ENCODE measurements at places on chromosomes 2 and 18.

DNA sequence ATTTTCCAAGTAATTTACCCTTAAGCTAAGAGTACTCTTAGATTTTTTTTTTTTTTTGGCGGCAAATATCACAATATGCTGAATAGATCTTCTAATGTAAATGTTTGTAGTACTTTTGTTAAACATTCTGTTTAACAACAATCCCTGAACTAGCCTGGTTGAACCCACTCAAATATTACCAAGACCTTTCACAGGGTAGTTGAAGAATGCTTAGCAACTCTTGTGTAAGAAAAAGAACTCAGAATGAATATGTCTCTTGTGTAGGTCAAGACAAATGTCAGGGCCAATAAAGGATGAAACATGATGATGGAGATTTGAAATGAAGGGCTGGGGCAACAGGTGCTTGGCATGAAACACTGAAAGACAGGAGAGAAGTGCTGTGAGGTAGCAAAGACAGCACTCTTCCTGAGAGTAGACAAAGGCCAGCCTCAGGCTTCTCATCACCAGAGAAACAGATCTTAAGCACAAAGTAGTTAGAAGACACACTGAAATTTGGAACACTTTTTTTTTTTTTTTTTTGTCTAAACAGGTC is 597.3 kb downstream of the ERBB4 start:
- DNase-seq = no peak

- DNase-seq = no peak
Observed at GRCh38 chr2:240329778-240330177, 105.7 kb upstream of the GPC1 start.

- no peak for DNase-seq
Observed at GRCh38 chr18:74281980-74282754, 9.6 kb downstream of the CYB5A start.

- DNase-seq = no peak
Observed at GRCh38 chr2:214395040-214395439, 15.8 kb upstream of the VWC2L start.

- no peak for DNase-seq
Observed at GRCh38 chr2:86499326-86499725, 58.2 kb downstream of the KDM3A start.

- no peak for DNase-seq
Observed at GRCh38 chr2:29921560-29921915, at the start of gene ALK. TSS of gene ALK (minus strand) at chr2:29921586. CDS start at chr2:29920659, 927 bp downstream.

- DNase-seq = no peak
Observed at GRCh38 chr18:35938158-35938557, 34.3 kb upstream of the RMP24 start.

DNA sequence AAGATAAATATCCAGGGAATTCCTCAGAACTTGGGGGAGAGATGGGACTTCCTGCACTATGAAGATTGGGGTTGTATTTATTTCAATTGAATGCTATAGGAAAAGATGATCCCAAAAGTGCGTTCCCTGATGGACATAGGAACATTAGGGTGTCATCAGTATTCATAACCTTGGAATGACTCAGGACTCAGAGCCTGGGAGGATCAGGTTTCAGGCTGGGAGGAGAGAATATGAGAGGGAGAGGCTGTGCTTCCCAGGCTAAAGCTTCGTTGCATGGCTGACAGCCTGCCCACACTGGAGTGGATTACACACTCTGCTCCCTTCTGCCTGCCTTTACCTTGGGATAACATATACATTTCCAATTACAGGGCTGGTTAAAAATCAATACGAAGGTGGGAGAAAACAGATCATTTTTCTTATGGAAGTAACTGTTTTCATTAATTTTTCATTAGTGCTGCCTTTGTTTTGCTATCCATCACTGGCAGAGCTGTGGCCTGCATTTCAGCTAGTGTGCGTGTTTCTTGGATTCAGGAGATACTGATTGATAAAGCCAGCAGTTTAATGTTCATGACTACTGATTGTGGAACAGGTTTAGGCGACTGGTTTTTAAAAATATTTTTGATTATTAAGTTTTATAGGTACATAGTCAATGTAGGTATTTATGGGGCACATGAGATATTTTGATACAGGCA is 118.7 kb downstream of the KCTD1 start:
- no peak for DNase-seq

DNA sequence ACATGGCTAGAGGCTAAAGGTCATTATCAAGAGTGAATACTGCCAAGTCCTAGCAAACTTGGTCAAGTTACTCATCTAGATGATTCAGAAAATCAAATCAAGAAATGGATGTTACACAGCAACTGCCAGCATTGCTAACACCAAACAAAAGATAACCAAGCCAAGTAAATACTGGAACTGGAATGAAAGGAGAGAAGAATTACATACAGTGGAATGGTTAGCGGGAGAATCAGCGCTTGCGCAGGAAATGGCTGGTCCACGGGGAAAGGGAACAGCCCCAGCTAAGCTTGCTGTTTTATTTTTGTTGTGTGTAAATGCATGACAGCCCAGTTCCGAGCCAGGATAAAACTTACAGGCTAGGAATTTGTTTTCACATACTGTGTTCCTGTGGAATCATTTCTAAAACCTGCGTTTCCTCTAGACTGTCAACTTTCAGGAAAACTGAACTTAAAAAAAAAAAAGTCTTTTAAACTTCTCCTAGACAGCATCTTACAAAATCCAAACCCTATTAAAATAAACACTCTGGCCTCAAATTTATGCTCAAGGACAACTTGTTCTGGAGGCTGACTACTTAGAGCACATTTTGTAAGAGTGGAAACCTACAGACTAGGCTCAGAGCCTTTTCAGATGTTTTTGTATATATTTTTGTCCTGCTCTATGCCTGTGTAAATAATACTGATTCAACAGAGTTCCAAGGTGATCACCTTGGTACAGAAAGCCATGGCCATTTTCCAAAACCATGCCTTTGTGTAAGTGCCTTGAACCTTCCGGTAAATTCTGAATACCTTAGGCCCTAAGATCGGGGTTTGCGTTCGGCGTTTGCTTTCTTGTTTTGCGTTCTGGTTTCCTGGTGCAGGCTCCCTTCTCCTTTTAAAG is 30.7 kb upstream of the TXNDC2 start:
- DNase-seq = no peak

DNA sequence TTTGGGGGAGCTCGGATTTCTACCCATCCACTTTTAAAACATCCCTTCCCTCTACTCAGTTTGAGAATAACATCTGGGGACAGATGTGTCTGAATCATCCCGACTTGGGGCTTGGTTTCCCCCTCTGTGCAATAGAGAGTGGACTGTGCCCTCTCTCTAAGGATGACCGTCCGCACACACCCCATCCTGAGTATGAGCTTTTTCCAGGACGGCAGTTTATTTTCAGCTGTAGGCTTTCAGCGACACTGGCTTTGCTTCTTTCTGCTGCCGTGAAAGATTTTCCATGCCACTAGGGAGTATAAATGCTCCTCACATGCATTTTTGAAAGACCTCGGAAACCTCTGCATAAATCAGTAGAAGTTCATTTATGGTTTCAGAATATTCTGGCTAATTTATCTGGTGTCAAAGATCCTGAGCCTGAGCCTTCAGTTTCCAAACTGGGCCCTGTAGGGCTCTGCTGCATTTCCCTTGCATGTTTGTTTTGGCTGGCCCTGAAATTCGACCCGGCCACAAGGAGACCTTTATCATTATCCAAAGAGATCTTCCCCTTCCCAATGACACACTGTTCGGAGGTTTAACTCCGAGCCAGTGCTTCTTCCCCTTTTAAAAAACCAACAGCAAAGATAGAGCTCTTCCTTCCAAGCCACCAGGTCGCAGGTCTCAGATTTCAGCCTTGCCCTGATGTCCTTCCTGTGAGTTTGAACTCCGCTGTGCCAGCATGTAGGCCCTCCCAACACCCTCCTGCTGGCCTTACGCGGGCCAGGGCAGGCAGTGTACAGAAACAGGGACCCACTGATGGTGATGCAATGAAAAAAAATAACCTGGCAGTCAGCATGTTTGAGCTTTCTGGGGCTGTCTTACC is 53.3 kb downstream of the FECH start:
- DNase-seq = no peak

- DNase-seq = no peak
Observed at GRCh38 chr2:145654746-145655145, 1134.8 kb upstream of the ZEB2 start.

- DNase-seq = peak; percentile 49
Observed at GRCh38 chr2:46461011-46461674, 18.2 kb upstream of the TMEM247 start.

- no peak for DNase-seq
Observed at GRCh38 chr2:217979151-217979811, 23.5 kb downstream of the TNS1 start.

- no peak for DNase-seq
Observed at GRCh38 chr2:47595687-47596086, 187.3 kb upstream of the MSH6 start.

DNA sequence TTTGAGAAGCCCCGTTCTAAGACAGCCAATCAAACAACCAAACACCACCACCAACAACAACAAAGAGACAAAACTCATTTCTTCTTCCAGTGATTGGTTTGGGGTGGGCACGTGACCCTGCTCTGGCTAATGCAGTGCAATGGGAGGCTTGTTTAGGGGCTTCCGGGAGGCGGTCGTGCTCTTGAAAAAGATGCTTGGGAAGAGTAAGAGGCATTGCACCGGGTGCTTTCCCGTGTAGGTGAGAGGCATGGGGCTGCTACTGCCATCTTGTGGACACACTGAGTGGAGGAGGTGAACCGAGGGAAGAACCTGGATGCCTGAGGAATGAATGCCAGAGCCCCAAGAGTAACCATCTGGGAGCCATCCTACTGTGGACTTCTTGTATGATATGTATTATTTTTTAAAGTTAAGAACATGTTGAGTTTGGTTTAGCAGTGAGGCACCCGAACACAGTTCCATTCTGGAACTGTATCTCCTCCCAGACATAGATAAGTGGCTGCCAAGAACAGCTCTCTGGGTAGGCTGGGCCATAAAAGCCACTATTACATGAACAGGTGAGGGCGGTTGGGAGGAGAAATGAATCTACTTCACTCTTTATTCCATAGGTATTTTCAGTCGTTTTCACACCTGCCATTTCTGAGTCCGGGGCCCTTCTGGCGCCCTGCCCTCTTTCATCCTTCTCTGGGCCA is 19.1 kb upstream of the ARHGAP25 start:
- no peak for DNase-seq

GRCh38 chr2:238251986-238252385 is 12.1 kb upstream of the HES6 start:
- DNase-seq = no peak

DNA sequence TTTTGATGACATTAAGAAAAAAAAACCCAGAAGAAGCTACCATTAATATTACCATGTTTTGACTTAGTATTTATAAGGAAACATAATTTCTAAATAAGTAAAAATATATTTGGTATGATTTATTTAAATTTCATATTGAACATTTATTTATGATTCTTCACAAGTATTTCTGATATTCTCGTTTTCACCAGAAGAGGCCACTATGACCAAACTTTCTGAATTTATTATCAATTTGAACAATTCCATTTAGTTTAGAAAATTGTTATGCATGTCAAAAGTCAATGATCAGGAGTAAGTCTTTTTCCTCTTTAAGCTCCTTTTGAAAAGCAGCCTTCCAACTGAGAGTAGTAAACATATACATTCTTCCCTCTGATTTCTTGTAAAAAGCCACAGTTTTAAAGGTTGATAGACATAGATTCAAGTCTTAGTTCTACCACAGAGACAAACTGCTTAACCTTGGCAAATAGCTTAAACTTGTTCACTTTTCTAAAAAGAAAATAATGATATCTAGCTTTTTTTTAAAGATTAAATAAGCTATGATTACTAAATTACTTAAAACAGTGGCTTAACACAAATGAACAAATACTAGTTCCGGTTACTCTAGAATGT is 329.9 kb downstream of the TRIB2 start:
- DNase-seq = no peak

GRCh38 chr2:68643011-68643873 is at the start of gene PROKR1:
TSS of gene PROKR1 (plus strand) at chr2:68643579. CDS start at chr2:68645822, 2,243 bp downstream.
- no peak for DNase-seq

DNA sequence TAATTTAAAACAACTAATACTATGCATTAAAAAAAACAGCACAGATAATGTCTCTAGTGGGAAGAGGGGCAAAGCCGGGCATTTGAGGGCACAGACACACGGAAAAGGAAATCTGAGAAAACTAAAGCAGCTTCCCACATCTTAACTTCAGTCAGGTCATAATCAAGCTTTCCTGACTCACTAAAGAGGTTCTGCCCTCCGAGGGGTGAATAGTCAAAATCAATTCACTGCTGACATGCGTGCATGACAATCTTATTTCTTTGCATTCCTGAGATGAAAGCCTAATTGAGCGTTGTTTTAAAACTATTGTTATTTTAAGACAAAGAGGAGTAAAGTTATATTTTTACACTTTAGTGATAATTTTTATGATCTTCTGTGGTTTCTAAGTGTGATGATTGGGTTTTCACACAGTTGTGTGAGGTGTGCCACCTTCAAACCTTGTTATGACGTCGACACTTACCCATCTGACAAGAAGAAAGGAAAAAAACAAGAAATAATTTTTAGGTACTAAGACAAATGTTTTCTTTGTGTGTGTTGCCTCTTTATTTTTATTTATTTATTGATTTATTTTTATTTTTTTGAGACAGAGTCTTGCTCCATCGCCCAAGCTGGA is 90.9 kb downstream of the GATA6 start:
- no peak for DNase-seq

DNA sequence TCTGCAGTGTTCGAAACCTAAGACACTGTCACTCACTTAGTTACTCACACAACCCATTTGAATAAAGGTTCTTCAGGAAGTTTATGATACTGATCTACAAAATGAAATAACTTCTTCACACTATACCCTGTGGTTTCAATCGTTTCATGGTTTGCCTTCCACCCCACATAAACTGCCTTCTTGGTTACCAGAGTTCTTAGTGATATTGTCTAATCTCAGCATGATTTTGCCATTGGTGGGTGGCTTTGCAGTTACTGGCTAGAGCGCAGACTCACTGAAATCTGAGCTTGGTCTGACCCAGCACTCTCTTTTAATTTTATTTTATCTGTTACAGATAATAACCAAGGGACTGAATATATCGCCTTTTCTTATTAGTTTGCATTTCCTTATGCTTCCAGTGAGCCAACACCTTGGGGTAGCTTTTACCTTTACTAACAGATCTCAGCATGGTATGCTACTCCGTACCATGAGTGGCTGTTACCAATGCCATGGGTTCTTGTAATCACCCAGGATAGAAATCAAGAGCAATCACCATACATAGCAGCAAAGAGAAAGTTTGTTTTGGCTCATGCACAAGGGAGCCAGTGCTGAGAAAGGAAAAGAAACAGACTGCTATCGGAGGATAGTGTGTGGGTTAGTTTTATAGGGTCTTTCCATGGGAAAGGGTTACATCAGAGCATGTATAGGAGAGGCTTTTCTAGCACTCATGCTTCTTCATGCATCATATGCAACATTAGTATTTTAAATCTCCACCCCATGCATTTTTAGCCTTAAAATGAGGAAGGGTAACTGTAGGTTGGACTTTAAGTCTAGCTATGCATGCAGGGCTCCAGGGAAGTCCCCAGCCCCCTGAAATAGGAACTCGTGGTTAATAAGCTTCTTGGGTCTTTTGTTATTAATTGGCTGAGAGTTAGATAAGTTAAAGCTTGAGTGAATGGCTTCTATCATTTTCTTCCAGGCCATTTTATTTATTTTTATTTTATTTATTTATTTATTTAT is 33.3 kb downstream of the ANXA4 start:
- no peak for DNase-seq

All from stimulated activated CD4-positive, alpha-beta T cell treated with anti-CD3 and anti-CD28 coated beads, Interleukin-1b, Interleukin-23, amount 100 ng/mL, for 24 hours (primary cell).